Fibroblast of the aortic adventitia (primary cell): ENCODE measurements at places on chromosomes 4 and X. TPM values are rescaled to one million over a fixed set of nuclear protein-coding genes. Genes with fewer than 3 reads are reported as not detected.

The NOX1 gene
- not detected in 2 replicates for total RNA-seq

The GLRA2 gene
- not detected in 2 replicates for total RNA-seq

The PSAPL1 gene
- total RNA-seq = not detected in 2 replicates

The PPP1R2C gene
- not detected in 2 replicates for total RNA-seq

The TMPRSS11E gene
- total RNA-seq = not detected in 2 replicates

The SLIT2 gene
- 46.4 and 65.1 TPM in 2 replicates for total RNA-seq
